ENCODE measurements at places on chromosomes 1 and 21.

DNA sequence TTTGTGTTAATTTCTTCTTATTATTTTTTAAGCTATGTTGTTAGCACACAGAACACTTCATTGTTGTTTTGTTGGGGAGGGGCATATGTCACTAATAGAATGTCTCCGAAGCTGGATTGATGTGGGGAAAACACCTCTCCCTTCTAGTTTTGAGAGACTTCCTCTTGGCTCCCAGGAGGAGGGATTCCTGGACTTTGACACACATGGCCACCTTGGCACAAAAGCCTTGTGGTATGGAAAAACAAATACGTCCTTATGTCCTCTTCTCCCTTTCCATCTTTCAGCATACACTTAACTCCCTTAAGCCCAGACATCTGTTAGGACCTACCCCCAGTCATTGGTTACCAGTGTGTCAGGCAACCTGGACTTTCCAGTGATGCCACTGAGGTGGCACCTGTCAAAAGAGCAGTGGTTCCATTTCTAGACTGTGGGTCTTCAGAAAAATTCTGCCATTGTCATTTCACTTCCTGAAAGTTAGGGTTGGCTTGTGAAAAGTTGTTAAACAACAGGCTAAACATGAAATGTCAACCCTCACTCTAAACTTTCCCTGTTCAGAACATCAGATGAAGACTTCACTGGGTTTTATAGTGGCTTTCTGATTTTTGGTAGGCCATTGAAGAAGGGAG is 12.5 kb upstream of the ABCB10 start:
- DNase-seq: no peak

DNA sequence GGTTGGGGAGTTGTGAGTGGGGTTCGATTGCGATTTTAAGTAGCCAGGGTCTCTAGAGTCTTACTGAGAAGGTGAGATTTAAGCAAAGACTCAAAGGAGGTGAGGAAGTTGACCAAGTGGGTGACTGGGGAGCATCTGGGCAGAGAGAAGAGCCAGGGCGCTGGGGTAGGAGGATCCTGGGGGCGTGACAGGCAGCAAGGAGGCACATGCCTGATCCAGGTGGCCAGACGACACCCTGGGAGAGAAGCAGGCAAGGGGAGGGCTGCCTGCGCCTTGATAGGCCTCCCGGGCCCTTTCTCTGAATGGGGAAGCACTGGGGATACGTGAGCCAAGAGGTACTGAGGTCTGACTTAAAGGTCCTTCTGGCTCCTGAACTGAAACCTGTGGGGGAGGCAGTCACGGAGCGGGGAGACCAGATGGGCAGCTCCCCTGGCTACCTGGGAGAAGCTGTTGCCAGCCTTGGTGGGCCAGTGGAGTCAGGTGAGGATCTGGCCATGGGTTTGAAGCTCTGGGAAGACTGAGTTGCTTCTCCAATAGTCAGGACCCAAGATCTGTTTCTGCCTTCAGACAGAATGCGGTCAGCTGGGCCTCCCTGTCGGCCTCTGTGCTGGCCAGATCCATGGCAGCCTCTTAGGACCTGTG is 5.4 kb downstream of the ZBTB48 start:
- no peak for DNase-seq

DNA sequence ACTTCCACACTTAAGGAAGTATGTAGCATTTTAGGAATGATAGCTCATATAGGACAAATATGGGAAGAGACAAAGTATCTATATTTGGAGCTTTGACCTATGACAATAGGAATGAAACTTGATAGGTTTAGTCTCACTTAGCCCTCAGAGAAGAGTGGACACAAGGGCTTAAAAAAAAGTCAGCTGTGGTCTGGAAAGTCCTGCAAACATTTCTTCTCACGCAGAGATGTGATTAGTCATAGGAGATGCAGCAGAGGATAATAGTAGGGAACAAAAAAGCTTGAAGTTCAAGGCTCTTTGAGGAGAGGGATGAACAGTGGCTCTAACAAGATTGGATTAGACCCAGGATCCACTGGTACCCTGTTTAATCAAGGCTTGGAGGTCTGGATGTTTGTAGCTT is 14.8 kb upstream of the RNF220 start:
- peak; percentile 65 for DNase-seq

DNA sequence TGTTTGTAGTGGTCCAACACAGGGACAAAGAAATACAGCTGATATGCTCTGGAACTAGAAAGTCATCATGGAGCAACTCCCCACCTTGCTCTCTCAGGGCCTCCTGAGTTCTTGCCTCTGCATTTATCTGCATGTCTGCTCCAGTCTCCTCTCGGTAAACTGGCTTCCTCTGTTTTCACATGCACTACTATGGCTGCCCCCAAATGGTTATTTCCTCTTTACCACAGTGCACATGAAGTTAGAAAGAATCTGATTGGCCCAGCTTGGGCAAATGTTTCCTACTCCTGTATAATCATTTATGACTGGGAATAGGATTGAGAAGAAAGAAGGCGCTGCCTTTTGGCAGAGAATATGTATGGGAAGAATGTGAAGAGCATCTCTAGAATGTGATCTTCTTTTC is 16.5 kb upstream of the PSMB2 start:
- DNase-seq: no peak

GRCh38 chr1:32234792-32235191 is 12.2 kb upstream of the FAM167B start:
- DNase-seq: no peak

DNA sequence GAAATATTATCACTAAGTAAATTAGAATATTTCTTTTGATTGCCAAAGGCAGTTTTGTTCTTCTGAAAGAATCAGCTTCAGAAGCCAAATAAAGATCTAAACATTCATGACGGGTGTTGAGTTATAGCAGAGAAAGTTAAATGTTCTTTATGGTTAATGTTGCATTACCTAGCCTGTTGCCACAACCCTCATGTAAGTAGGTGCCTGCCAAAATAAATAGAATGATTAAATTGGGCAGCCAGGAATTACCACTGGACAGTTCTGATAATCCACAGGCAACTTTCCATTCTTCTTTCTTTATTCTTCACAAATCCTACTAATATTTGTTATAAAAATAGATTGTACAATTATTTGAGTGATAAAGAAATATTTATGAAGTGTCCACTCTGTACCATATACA is 217.9 kb upstream of the NRIP1 start:
- DNase-seq: no peak

- DNase-seq: no peak
These were observed 16.7 kb downstream of the DDX59 start for GRCh38 chr1:200653022-200653462.

DNA sequence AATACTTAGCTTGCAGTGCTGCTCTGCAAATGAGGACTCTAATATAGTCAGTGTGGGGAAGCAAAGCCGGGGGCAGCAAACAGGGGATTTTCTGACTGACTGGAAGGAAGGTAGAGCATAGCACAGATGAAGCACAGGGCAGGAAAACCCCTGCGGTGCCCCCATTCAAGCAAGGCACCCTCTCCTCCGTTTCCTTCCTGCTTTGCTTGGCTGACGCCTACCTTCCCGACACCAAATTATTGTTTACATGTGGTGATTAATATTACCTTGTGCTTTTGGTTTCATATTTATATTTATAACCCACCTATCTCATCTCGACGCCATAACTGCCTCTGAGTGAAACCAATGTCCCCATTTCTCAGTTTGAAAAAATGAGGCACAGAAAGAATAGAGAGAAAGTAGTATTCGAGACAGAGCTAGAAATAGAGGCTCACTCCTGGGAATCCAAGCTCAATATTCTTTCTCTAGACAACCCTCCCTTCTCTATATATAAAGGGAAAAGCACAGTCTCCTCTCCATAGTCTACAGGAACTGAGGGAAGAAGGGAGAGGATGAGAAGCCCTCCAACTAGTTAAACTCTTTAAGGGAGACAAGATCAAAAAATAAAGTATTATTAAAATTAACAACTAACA is 41.3 kb downstream of the PIK3C2B start:
- no peak for DNase-seq

DNA sequence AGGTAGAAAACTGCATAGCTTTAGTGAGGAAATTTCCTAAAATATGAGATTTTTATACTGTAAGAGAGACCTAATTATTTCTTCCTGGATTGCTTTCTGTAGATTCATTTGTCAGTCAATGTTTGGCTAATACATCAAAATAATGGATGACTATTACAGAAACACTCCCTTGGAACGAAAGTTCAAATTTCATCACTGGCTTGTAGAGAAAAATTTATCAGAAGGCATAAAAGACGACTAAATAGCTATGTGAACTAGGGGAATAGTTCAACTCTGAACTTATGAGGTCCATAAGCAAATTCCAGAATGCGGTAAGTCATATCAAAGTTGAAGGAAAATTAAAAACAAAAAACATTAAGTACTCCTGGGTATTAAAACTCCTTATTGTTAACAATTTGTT is 36.0 kb downstream of the WNT2B start:
- peak; percentile 55 for DNase-seq

DNA sequence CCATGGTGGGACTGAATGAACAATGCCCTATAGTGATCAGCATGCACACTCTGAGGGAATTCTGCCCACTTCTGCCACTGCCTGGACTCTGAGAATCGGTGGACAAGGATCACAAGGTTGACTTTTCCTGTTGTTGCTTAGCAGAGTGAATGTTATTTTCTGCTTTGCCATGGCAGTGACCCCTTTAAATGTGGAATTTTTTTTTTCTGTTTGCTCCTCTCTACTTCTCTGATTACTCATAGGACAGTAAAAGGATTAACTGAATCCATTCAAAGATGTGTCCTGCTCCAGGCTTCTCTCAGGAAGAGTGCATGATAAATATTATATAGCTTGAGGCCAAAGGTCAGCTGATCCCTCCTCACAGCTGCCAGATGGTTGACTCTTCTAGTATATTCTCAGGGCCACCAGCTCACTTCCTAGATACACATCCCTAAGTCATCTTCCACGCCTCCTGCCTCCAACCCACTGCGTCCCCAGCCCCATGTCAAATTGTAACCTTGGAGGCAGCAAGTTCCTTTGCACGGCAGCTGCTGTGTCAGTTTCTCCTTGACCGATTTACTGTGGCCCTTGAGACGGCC is 74.0 kb upstream of the RALGPS2 start:
- DNase-seq: no peak

GRCh38 chr1:30087465-30087864 is 635.9 kb downstream of the MATN1 start:
- DNase-seq: no peak

- DNase-seq: no peak
These were observed 32.2 kb upstream of the MPZL1 start for GRCh38 chr1:167689567-167689920.

DNA sequence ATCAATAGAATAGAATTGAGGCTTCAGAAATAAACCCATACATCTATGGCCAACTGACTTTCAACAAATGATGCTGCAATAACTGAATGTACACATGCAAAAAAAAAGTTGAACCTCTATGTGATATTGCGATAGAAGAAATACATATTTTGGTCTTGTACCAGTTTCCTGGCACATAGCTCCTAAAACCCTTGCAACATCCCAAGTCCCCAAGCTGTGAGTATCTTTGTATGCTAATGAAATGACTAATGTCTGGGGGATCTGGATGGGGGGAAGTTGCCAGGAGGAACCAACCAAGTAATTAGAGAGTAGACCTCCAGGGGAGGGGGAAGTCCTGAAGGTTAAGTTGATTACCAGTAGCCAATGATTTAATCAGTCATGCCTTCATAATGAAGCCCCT is 24.4 kb downstream of the BLZF1 start:
- no peak for DNase-seq

GRCh38 chr1:174413632-174414031 is 34.1 kb upstream of the GPR52 start:
- no peak for DNase-seq

- no peak for DNase-seq
These were observed 23.2 kb downstream of the SLC44A5 start for GRCh38 chr1:75587692-75588091.

DNA sequence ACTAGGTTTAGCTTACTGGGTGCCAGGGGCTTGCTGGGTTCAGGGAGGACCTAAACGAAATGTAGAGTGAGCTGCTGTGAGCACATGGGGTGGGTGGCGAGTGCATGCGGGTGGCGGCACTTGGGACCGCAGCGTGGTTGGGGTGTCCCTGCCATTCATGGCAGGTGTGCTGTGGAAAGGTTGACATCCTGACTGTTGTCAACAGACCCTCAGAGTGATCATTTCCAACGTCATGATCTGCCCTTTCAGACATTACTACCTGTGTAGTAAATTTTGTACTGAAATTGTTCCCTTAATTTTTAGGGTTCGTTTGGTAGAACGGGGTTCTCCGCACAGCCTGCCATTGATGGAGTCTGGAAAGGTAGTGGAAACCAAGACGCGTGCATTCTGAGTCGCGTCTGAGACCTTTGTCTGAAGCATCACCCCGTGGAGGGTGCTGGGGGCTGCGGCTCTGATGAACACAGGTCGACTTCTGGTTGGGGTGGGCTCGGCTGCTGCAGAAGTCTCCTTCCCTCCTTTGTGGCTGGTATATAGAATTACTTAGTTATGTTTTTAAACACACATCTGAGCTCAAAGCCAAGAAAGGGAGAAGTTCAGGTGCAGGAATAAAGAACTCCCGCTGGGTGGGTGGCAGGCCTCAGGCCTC is 43.3 kb downstream of the S100B start:
- no peak for DNase-seq

DNA sequence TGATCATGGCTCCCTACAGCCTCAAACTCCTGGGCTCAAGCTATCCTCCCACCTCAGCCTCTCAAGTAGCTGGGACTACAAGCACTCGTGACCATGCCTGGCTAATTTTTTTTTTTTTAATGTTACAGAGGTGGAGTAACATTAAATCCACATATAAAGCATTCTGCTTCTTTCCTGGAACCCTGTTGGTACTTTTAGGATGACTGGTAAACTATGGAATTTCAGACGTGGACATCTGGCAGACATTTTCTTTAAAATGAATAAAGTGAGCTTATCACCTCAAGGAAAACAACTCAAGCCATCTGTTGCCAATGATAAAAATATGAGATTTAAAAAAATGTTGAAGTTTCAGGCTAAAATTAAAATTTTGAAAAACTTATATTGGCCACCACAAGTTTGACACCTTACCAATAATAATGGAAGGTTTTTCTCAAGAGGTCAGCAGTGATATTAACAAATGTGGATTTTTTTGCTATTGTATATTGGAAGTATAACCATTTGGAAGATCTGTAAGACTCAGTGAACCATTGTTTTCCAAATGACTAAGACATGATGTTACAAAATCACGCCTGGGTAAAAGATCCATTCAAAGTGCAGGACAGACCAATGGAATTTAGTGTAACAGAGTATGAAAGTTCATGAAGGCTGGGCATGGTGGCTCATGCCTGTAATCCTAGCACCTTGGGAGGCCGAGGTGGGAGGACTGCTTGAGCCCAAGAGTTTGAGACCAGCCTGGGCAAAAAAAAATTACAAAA is 52.7 kb upstream of the EIF4G3 start:
- peak; percentile 30 for DNase-seq

GRCh38 chr1:13818926-13819325 is 118.9 kb downstream of the PRDM2 start:
- DNase-seq: no peak

GRCh38 chr1:93262645-93263044 is 82.1 kb downstream of the CCDC18 start:
- no peak for DNase-seq

- DNase-seq: no peak
These were observed 39.7 kb downstream of the MRPL37 start for GRCh38 chr1:54239631-54240031.

- peak; percentile 83 for DNase-seq
These were observed 61.5 kb downstream of the TOR3A start for GRCh38 chr1:179143322-179143721.

- DNase-seq: peak; percentile 74
These were observed 3.6 kb downstream of the LEPR start for GRCh38 chr1:65423884-65424572.

GRCh38 chr1:51342591-51343206 is 12.3 kb upstream of the TTC39A start:
- no peak for DNase-seq

- peak; percentile 14 for DNase-seq
These were observed 3.1 kb upstream of the BLACAT1 start for GRCh38 chr1:205458777-205459566.
